ENCODE measurements at places on chromosomes 4 and X.

- no peak for DNase-seq
These were observed 376.8 kb upstream of the ZFP42 start for GRCh38 chr4:187618701-187619281.

GRCh38 chr4:96676754-96677435 lies 837.0 kb downstream of the PDHA2 start:
- DNase-seq, result no peak

DNA sequence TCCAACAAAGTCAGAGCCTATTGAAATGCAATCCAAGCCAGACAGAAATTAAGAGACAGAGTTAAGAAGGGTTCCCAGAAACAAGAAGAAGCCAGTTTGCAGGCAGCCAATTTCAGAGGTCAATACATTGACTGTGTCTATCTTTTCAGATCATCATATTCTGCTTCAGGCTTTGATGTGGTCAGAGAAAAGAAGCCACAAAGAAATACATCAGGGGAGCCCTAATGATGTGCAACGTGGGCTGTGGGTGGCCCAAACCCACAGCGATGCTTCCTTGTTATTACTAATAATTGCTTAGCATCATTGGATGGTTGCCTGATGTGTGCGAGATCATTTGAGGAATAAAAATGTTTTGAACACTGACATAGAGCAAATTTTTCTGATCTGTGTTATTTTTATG lies 99.0 kb upstream of the DUSP21 start:
- no peak for DNase-seq

- no peak for DNase-seq
These were observed 59.6 kb downstream of the USP9X start for GRCh38 chrX:41144873-41145272.

DNA sequence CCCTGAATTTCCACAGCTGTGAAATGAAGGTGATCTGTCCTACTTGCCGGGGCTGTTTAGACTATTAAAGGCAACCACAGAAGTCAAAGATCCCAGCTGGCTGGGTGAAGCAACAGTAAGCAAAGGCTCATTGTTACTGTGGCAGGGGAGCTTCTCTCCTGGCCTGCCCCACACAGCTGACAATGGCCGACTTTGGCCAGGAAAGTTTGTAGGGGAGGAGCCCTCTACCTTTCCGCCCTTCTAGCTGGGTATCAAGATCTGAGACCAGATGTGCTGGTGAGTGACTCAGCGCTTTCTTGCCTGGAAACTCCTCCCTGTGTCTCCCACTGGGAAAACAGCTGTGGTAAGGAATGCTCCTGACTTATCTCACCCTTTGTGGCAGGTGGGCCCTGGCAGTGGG lies 21.1 kb downstream of the RASSF6 start:
- no peak for DNase-seq

GRCh38 chr4:184655889-184656869 lies 6.6 kb downstream of the PRIMPOL start:
- DNase-seq, result no peak

- DNase-seq, result no peak
These were observed 178.5 kb downstream of the SHOX start for GRCh38 chrX:809081-809480.

- no peak for DNase-seq
These were observed 44.7 kb downstream of the MAGEB17 start for GRCh38 chrX:16212024-16212423.

GRCh38 chr4:3284734-3285557 lies 7.9 kb upstream of the RGS12 start:
- DNase-seq, result no peak

GRCh38 chr4:53775381-53775780 lies 184.1 kb upstream of the LNX1 start:
- DNase-seq, result no peak

DNA sequence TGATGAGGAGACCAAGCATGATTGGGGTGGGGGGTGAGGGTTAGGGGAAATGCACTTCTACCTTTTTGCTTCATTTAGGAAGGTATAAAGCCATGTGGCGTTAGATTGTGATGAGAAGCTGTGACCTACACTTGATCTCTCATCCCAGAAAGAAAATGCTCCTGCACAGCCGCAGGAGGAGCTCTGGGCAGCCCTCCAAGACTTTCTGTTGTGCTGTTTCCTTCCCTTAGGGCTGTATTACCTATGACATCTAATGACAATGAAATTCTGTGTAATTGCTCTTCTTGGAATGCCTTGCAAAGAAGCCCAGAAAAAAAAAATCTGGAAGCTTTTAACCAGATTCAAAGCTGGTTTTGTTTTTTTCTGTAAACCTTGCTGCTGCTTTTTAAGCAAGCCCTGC lies 13.4 kb downstream of the PRPS2 start:
- DNase-seq, result no peak

DNA sequence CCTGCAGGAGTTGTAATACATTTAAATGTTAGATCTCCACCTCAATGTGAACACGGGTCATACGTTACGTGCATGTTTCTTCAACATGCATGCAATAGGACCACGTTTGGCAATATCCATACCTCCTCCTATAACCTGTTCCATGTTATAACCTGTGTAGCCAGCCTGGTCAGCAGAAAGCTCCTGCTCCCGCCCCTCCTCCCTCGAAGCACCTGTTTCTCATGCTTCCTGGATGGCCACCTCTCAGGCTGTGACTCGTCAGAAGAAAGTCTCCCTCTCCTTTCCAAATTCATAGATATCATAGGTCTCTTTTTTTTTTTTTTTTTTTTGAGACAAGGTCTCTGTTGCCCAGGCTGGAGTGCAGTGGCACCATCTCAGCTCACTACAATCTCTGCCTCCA lies 96.5 kb downstream of the HMX1 start:
- no peak for DNase-seq

- DNase-seq, result no peak
These were observed 356.7 kb upstream of the GATB start for GRCh38 chr4:152117520-152117919.

DNA sequence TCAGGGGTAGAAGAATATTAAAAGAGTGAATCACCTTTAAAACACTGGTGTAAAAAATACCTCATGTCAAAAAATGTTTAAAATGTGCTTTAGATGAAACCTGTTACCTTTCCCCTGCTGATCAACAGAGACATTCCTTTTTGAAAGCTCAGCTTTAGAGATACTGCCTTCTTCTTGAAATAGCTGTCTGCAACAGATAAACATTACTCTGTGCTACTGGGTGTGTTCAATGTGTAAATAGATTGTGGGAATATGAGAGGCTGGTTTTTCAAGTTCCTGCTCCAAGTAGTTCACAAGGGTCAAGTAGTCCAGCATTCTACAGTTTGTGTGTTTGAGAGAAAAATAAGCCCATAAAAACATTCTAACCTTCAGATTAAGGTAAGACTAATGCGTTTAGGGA lies at the start of gene SYTL5:
TSS of gene SYTL5 (plus strand) at position 263 of the 400 bp plus-strand sequence. CDS start 27,337 bp downstream, outside the sequence.
- no peak for DNase-seq

- no peak for DNase-seq
These were observed 37.8 kb upstream of the FRMD7 start for GRCh38 chrX:132165651-132166050.

DNA sequence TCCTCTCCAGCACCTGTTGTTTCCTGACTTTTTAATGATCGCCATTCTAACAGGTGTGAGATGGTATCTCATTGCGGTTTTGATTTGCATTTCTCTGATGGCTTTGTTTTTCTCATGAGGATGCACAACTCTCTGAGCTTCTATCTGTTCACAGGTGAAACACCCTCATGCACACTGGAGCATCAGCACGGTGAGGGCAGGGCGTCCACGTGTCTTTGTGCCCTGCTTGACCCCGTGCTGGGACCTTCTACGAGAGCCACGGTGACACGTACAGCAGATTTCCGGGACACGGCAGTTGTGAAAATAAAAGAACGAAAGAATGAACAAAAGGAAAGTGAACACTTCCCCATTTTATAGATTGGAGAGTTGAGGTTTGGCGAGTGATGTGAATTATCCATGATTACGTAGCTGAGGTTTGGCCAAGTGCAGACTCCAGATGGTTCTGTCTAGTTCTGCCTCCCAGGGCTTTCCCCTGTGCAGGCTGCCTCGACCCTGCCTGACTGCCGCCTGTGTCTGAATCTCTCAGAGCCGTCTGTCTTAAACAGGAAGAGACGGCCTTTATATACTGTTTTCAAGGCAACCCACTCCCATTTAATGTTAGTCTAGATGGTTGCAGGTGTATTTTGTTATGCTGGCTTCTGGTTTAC lies 67.8 kb upstream of the SORBS2 start:
- DNase-seq, result no peak

GRCh38 chrX:66863721-66864120 lies 224.8 kb upstream of the EDA2R start:
- DNase-seq, result no peak

GRCh38 chr4:93732509-93732908 lies 96.0 kb upstream of the ATOH1 start:
- no peak for DNase-seq

DNA sequence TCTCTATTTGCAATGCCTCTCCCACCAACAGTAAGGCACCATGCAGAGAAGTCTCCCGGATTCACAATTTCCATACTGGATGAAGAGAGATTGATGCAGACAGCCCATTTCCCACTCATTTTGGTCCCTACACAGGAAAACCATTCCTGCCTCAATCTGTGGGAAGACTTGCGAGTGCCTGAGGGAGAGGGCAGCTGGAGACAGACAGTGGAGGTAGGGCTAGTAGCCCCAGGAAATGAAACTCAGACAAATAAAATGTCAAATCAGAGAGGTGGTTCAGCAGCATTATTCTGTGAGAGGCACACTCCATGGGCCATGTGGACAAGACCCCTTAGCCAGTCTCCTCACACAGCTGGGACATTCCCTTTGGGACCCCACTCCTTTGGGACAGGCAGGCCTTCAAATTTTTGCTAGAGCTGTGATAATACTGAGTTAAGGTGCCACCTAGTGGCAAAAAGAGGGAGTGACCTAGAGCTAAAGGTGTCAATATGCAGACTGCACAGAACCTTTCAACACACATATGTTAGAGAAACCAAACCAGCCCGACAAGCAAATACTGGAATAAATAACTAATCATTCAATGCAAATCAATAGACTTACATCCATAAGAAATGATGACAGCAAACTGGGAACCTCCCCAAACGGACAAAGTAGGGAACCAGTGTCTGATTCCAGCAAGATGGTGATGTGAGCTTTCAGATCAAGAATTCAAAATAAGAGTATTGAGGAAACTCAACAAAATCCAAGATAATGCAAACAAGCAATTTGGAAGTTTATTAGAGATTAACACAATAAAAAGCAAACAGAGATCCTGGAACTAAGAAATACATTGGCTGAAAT lies 1865.3 kb upstream of the AGA start:
- DNase-seq, result no peak

DNA sequence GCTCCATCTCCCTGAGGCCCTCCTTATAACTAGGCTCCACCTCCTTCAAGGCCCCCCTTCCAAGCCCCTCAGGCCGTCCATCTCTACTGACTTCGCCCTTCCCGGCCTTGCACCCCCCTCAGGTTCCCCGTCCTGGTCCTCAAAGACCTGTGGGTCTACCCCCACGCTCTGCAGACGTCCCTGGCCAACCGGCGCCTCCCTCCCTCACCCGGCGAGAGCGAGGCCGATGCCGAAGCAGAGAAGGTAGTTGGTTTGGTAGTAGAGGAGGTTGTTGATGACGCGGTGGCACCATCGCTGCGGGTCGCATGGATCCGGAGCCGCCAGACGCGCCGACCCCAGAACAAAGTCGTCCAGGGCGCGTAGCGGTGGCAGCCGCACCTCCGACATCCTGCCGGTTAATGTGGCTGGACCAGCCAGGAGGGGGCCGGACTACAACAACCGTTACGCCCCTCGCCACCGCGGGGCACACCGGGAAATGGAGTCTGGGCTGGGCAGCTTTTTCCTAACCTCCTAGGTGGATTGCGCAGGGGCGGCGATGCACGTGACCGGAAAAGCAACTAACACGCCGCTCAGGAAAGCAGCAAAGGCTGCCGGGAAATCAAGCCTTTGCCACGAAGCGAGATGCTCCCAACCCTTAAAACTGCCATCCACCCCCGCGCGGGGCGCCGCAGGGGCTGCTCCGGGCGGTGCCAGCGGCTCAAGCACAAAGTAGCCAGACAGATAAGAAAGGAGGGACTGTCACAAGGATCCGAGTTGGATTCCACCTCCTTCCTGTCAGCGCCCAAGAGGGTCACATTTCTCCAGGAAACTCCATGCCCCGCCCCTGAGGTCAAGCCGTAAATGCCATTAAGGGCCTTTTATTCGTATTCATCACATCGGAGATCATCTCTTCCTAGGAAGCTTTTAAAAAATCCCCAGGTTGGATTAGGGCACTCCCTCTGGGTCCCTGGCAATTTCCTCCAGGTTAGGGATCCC lies at the start of gene PRAF2:
TSS of gene PRAF2 (minus strand) at position 402 of the 975 bp plus-strand sequence. CDS start at position 387, 15 bp downstream.
- DNase-seq, result peak; percentile 60

- DNase-seq, result no peak
These were observed 118.8 kb downstream of the GABRA2 start for GRCh38 chr4:46270986-46271596.

GRCh38 chrX:87702795-87703194 lies 185.2 kb downstream of the KLHL4 start:
- DNase-seq, result no peak

- no peak for DNase-seq
These were observed 808.0 kb downstream of the PCDH19 start for GRCh38 chrX:99602107-99602506.

DNA sequence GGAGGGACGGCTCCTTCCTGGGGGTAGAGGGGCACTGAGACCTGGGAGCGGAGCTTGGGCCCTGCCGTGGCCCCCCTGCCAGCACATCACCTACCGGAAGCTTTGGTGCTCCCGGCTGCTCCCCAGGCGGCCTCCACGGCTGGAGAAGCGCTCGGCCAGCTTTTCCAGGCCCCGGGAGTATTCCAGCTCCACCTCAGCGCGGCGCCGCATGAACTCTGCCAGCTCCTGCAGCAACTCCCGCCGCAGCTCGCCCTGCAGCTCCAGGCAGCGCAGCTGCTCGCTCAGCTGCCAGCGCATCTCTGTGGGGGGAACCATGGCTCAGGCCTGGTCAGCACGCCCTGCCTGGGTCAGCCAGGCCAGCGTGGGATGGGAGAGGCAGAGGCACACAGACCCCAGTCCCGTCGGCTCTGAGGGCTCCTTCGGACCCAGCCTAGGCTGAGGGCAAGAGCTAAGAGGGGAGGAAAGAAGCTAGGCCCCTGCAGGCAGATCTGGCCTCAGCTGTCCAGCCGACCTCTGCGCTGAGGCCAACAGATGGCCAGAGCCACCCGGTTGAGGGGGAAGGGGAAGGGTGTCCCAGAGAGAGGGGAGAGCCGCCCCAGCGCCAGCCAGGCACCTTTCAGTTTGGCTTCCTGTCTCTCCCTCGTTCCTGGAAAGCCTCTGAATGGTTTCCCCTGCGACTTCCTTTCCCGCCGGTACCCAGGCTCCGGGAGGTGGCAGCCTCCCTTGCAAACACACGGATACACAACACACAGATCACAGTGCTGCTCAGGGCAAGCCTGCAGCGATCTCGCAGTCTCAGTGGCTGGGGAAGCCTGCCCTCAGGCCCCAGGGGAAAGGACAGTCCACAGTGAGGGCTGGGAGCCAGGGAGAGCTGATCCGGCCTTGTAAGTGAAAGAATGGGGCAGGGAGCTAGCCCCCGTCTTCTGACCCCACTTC lies 4.3 kb downstream of the ARHGAP4 start:
- no peak for DNase-seq
